ENCODE measurements at places on chromosomes 4 and X.
A peak's percentile ranks its signal among the peaks of the same experiment; 100 is the strongest.

DNA sequence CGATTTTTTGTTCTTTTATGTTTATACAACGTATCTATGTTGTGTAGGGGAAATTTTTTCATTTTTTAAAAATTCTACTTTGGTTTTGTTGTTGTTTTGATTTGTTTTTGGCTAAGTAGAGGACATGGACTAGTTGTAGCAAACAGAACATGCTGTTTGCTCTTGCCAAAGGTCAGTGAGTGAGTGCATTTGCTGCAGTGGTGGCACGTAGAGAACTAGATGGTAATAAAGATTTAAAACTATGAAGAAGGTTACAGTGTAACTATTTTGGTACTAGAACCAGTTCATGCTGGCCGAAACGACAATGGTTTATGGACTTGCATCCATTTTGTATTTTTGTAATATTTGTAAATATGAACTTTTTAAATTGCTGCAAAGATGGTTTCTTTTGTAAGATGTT, 1.9 kb upstream of the SCML1 start:
- no peak for DNase-seq

- no peak for DNase-seq
These were observed 111.0 kb downstream of the DDIT4L start for GRCh38 chr4:100079264-100079663.

DNA sequence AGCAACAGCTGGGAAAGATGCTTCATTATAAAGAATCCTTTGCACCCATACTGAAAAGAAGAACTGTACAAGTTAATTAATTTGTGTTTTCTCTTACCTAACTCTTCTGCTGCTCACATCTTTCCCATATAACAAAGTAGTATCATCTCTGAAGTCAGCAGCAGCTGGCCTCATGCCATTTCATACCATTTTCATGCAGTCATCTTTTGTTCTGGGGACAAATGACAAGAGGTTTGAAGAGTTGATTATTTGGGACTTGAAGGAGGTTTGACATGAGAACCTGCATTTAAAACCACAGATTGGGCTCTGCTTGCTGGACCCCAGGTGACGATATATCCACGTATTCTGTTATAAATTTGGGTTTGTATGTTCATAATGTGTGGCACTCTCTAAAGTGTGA, 430.3 kb downstream of the SPRY1 start:
- DNase-seq = peak; percentile 61

DNA sequence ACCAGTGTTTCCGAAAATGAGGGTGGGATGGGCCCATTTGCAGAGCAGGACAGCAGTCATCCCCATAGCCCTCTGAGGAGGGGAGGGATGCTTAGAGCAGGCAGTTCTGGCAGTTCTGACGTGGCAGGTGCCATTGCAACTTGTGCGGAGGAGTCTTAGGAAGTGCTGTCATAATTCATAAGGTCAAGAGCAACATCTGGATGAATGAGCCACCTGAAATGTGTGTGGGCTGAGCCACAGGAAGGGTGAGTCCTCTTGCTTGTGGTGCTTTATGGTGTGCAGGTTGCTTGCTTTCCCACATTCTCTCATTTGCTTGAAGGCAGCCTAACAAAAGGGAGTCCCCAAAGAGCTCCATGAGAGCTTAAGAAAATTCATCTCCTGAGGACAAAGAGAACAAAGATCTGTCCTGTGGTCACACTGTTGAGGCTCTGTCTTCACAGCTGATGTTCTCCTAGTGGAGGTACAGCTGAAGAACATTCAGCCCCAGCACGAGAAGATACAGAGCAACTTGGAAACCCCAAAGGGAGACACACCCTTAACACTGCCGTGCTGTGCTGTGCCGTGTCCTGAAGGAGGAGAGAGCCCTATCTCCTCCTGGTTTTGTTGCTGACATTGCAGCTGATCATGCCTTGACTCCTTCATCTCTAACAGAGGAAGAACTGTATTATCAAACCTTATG, 60.3 kb downstream of the DLG3 start:
- DNase-seq = no peak
